Daoy (cell line): ENCODE measurements at places on chromosomes 5 and 9. TPM values are rescaled to one million over a fixed set of nuclear protein-coding genes. Genes with fewer than 3 reads are reported as not detected.

Gene CCDC180
- 1.3 and 1.9 TPM in 2 replicates for total RNA-seq

Gene GOLM1
- total RNA-seq = 52.3 and 66.2 TPM in 2 replicates

Gene MARCOL
- not detected in 2 replicates for total RNA-seq

Gene GABRP
- 0.06 and 0.40 TPM in 2 replicates for total RNA-seq

Gene SOHLH1
- total RNA-seq = 0.18 TPM in 1 of 2 replicates, not detected in the other

Gene KCNN2
- 0.51 TPM in 1 of 2 replicates, not detected in the other for total RNA-seq
